ENCODE measurements at places on chromosomes 6 and 20. TPM values are rescaled to one million over a fixed set of nuclear protein-coding genes. Genes with fewer than 3 reads are reported as not detected.

Gene KIAA1755
- 13.3 TPM for total RNA-seq

Gene FUT9
- total RNA-seq, result not detected

Gene CAGE1
- not detected for total RNA-seq

Gene TUBB2B
- 23.1 TPM for total RNA-seq

Gene SYCP2
- 3.5 TPM for total RNA-seq

Gene ITPR3
- 21.4 TPM for total RNA-seq

Gene TTK
- 0.83 TPM for total RNA-seq

Gene WFDC2
- 2.1 TPM for total RNA-seq

DNA sequence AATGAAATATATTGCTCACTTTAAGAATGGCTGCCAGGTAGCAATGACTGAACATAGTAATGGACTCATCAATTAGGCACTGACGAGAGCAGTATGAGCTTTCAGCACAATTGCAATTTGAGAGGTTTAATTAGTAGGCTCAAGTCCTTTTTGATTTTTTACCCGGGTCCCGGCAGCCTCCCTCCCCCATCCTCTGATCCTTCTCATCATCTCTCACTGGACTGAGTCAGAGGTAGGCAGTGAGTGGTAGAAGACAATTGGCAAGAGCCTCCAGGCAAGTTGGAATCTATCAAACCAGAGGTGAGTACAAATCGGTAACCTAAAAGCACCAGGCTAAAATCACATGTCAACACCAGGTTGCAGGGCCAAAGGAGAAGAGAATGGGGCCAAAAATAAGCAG is 107.9 kb downstream of the DCDC2 start:
- no peak for DNase-seq

DNA sequence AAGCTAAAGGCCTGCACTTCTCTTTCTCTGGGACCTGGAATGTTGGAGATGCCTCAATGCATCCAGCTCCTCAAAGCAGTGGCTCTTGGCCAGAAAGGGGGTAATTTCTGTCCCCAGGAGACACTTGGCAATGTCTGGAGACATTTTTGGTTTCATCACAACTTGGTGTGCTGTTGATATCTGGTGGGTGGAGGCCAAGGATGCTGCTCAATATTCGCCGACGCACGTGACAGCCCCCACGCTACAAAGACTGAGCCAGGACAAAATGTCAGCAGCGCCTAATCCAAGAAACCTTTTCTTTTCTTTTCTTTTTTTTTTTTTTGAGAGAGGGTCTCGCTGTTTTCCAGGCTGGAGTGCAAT is 79.8 kb downstream of the SULF2 start:
- DNase-seq, result no peak

GRCh38 chr6:87122477-87122876 is 27.6 kb upstream of the CGA start:
- no peak for DNase-seq

DNA sequence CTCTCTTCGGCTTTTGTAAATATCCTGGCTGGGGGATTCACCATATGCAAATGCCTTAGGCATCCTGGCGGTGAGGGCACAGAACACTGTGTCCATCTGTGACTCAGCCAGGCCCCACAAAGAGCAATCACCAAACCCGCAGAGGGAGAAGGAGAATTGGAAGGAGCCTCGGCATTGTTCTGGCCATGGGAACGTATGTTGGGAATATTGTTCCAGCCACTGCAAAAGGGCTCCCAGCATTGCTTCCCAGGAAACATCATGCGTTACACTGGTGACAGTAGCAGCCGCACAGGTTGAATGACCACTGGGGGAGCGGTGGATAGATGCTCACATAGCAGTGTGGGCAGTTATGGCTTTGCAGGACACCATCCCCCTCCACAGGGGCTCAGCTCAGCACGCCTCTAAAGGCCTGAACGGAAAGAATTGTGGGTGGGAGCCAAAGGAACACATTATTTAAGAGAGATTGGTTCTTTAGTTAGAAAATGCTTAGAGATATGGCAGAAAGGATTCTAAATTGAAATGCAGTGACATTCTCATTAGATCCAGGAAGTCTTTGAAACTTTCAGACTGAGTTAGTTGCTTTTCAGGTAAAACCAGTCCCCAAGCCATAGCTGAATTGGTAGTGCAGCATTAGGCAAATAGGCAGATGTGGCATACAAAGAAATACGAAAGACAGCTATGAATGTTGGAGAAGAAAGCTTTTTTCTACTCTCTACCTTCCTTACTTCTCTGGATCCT is 104.3 kb downstream of the RNF144B start:
- DNase-seq, result peak; percentile 60

DNA sequence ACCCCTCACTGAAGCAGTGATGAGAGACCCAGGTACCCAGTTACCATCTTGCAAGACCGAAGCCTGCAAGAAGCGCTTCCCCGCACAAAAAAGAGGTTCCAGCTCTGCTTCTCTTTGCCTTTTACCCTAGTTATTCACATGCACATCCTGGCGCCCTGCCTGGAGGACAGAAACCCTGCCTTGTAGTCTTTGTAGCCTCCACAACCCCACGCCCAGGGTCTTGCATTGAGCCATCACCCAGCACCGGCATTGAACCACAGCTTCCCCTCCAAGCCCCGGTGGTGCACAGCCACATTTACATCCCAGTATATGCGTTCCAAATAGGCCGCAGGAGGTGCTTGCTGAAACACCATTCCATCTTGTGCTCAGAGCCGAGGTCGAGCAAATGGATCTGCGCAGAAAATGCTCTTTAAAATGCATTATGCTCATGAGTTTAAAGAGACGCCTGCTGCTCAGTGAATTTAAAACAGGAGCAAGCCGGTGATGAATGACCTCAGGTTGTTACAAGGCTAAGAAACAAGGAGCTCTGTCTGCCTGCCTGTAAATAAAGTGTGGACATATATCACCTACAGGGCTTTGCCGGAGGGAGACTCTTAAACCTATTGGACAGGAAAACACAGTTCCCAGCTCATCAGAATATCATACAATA is 61.7 kb downstream of the GNAS-AS1 start:
- no peak for DNase-seq

- no peak for DNase-seq
Observed at GRCh38 chr6:98787961-98788360, 46.4 kb upstream of the POU3F2 start.

GRCh38 chr6:32867554-32868256 is 13.7 kb downstream of the PSMB9 start:
- DNase-seq, result peak; percentile 7

DNA sequence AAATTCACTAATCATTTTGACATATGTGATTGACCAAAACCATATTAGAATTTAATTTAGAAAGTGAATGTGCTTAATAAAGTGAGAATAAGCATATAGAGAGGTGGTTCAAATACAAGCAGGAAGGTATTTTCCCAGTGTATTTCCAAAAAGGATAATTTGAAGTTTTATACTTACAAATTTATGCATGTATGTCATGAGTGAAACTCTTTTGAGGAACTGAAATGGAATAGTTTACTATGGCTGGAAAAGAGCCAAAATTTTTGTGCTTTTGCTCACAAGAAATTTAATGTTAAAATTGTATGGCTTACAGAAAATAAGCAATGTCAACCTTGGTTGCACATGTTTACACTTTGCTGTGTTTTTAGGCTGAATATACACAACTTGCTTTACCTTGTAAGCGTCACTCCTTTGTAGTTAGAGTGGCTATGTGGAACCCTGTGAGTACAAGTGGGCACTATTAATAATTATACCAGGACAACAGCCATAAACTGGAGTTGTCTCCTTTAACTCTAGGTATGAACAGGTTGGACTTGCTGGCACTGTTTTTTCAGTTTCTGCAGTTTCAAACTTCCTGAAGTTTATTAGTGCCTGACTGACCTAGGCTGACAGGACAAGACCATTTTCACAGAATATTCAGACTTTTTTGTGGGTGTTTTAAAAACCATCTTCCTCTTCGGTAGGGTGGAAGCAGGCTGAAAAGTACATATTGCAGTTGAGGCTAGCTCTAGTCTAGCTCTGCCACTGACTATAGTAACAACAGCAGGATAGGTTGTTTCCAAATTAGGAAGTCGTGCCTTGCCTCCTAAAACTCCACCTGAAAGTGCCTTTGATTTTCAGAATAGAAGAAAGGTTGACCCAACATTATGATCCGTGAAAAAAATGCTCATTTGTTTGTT is 6.0 kb downstream of the AFDN start:
- no peak for DNase-seq

GRCh38 chr6:29791786-29792122 is 35.9 kb upstream of the HLA-G start:
- DNase-seq, result no peak

- DNase-seq, result no peak
Observed at GRCh38 chr6:106637717-106638341, 8.5 kb downstream of the QRSL1 start.

GRCh38 chr20:25254986-25255680 is 7.2 kb downstream of the PYGB start:
- no peak for DNase-seq

DNA sequence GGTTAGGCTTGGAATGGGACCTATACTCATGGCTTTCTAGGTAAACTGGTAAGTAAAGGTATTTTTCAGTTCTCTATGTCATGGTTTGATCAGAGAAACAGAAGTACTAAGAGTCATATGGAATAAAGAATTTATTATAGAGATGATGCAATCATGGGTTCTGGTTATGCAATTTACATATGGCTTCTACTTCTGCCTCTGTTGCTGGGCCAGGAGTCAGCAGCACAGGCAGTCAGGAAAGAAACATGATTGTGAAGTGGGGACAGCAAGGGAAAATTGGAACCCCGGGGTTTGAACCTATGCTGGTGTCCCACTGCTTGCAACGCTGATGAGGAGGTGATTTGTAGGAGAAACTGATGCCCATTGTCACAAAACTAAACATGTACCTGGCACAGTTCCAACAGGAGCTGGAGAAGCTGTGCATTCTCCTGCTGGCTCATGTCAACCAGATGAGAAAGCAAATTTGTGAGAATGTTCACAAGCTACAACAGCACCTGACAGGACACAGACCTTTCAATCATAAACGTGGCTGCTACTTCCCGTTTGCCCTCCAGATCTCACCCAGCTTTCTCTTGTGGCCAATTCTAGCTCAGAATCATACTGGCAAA is 887.1 kb downstream of the TFAP2A start:
- DNase-seq, result no peak

- DNase-seq, result no peak
Observed at GRCh38 chr6:144340541-144341371, 55.6 kb downstream of the UTRN start.

GRCh38 chr6:72639920-72640614 is 18.2 kb downstream of the KCNQ5 start:
- DNase-seq, result no peak

GRCh38 chr6:135002974-135003703 is 51.5 kb downstream of the HBS1L start:
- DNase-seq, result no peak

DNA sequence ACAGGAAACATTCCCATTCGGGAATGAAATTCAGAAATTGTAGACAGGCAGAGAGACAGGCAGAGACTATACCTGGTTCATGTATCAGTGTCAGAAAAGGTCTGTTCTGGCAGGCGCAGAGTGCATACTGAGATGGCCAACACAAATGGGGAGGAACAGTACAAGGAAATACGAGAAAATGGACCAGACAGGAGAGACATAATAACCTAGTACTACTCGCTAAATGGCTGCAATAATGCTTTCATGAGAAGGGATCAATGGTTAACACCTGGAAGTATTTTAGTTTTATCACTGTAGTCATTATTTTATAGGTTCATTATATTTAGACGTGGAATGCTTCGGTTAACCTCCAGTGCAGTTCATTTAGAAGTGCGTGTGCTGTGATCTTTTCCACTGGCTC is 58.9 kb downstream of the CD83 start:
- no peak for DNase-seq

GRCh38 chr6:11609324-11610071 is 71.9 kb downstream of the TMEM170B start:
- no peak for DNase-seq

GRCh38 chr20:32807706-32808105 is 12.0 kb upstream of the MAPRE1 start:
- DNase-seq, result no peak

GRCh38 chr6:86715676-86716075 is 221.7 kb upstream of the HTR1E start:
- no peak for DNase-seq

DNA sequence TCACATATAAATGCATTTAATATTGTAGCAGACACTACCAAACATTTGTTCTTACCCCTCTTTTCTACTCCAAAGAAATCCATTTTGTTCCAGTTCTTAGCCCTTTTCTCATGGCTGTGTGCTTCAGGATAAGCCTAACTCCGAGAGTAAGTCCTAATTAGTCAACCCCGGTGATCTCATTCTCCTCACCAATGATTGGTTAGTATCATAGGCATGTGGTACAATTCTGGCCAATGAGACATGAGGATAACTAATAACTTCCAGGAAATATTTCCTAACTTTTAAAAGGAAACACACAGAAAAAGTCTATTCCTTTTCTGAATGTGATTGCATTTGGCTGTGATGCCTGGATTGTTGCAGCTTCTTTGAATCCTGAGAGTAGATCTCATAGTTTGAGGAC is 116.0 kb downstream of the GPR63 start:
- no peak for DNase-seq

DNA sequence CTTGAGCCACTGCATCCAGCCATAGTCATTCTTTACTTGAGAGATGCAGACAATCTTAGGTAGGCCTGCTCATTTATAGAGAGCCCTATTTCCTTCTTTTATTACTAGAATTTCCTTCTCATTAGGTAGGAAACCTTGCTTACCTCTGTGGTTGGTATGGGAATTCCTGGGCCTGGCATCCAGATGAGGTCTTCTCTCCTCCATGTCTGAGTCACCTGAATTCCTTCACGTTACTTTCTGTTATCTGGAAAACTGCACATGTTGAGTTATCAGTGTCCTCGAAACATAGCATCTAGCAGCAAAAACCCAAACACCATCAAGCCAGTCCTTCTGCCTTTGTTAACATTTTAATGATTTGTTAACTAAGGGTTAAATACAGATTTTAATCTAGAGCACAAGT is 2.2 kb downstream of the ZNFX1 start:
- no peak for DNase-seq

- DNase-seq, result peak; percentile 1
Observed at GRCh38 chr6:18507561-18507960, 120.4 kb downstream of the RNF144B start.

GRCh38 chr20:62900692-62901584 is 25.4 kb downstream of the DIDO1 start:
- DNase-seq, result no peak

- no peak for DNase-seq
Observed at GRCh38 chr6:28258877-28259777, at the start of gene NKAPL. NKAPL (plus strand) TSS chr6:28259297; CDS start chr6:28259372, 75 bp downstream.
